ENCODE measurements at places on chromosomes 4 and X.
A peak's percentile ranks its signal among the peaks of the same experiment; 100 is the strongest.

GRCh38 chr4:72312032-72312650, 256.9 kb downstream of the ADAMTS3 start:
- DNase-seq: no peak

GRCh38 chr4:10020871-10021652, at the start of gene SLC2A9:
Gene SLC2A9 (minus strand): TSS chr4:10021497. CDS start chr4:10021429, 68 bp downstream.
- no peak for DNase-seq

GRCh38 chrX:47502316-47503125, 19.5 kb upstream of the ZNF41 start:
- no peak for DNase-seq

DNA sequence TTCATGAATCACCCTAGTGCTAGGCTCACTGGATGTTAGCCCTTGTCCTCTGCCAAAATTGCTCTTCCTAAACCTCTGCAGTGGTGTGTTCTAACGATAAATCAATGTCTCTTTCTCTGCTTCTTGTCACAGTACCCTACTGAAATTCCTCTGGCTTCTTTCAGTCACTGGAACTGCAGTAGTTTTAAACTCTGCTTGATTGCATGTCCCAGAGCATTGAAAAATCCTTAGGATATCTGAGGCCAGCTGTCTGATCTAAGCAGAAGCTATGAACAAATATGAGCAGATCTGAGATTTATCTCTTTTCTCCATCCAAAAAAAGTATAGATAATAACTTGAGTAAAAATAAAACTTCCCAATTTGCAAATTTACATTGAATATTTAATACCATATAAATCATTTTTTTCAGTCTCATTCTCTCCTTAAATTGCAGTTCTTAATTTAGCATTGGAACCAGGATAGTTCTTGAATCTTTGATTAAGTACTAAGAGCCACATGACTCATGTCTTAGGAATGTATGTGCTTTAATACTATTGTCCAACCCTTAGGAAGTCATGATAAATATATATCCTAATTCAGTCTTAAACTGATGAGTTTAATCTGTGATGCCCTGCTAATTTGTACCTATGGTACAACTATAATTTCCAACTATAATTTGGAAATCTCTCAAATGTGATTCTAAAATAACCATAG, 169.7 kb downstream of the PDHA2 start:
- DNase-seq: no peak

GRCh38 chr4:154293427-154293826, 198.2 kb downstream of the DCHS2 start:
- no peak for DNase-seq

DNA sequence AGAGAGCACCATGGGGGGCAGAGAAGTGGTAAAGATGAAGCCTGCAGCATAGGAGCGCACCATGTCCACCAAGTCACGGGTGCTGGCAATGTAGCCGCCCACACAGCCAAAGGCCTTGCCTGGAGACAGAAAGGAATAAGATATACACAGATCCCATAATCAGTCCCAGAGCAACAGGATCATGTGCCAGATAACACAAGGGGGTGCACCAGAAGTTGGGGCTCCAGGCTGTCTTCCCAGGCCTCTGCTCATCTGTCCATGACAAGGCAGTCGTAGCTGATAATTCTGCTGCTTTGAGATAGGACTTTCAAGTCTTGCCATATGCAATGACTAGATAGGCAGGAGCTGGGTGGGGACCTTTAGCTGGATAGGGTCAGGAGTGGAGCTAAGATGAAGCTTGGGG, 14.7 kb downstream of the APEX2 start:
- no peak for DNase-seq

DNA sequence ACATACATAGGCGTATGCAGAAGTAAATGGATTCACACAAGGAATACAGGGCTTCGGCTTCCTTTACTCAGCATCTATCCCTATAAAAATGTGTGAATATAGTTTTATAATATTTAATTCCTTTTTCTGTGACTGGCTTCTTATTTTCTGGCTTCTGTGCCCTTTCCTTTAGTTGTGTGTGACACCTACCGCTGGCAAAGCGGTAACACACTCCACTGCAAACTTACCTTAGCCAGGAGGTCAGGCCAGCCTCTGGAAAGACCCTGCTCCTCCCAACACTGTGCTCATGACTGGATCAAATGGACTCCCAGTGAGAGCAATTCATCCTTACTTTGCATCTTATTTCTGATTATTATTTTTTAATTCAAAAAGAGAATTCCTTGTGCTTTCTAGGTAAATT, 244.2 kb downstream of the ANK2 start:
- DNase-seq: no peak

GRCh38 chr4:181784881-181785280, 458.3 kb upstream of the TENM3 start:
- DNase-seq: no peak

GRCh38 chr4:12949719-12950490, 534.2 kb downstream of the RAB28 start:
- no peak for DNase-seq

GRCh38 chr4:13537011-13537831, 7.1 kb downstream of the NKX3-2 start:
- no peak for DNase-seq

DNA sequence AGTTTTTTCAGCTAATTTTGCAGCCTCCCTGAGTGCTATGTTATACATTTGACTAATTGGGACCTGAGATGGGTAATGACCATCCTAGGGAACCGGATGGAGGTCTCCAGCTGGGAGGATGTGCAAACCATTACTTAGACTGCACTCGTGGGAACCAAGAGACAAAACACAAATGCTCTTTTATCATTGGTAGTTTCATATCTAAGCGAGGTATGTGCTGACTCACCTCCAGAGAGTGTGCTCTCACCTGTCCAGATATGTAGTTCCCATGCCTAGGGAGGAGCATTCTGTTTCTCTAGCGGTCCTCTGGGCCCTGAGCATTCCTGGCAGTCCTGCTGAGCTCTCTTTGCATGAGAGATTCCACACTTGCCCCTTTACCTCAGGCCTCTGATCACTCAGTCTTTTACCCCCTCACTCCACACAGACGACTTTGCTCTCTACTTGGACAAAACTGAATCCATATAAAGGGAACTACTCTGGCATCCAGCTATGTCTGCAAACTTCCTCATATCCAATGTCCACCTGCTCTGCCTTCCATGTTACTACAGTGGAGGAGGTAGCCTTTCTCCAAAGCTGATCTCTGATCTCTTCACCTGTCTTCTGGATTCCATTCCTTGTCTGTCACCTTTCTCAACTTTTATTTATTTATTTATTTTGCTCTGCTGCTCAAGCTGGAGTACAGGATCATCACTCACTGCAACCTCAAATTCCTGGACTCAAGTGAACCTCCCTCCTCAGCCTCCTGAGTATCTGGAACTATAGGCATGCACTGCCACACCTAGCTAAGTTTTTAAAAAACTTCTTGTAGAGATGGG, 88.4 kb downstream of the LRP2BP start:
- no peak for DNase-seq

DNA sequence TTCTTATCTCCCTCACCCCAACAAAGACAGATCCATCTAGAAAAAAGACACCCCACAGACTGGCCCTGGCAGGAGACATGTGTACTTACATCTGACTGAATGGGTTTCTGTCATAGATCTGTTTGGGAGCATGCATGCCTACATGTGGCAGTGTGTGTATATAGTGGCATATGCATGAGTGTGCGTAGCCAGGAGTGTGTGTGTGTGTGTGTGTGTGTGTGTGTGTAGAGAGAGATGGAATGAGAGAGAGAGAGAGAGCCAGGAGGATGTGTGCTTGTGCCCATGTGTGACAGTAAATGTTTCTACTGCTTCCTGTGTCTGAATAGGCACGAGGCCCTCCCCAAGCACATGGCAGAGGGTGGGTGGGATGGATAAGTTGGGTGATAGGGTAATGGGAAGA, 37.1 kb downstream of the EFNB1 start:
- no peak for DNase-seq

GRCh38 chr4:37748485-37748884, 62.3 kb upstream of the RELL1 start:
- DNase-seq: no peak

DNA sequence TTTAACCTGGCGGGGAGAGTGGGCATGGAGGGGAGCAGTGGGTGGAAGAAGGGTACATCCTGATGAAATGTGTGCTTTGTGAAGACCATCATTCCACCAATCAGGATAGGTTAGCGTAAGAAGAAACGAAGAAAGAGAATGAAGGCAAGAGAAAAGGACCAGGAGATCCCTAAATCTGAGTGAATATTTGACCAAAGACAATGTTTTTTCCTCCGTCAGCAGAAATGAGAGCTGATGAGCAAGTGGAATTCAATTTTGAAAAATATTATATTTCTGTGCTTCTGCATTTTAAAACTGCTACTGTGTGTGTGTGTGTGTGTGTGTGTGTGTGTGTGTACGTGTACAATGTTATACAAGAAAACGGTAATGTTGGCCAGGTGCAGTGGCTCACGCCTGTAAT, 58.3 kb upstream of the NOCT start:
- DNase-seq: no peak

DNA sequence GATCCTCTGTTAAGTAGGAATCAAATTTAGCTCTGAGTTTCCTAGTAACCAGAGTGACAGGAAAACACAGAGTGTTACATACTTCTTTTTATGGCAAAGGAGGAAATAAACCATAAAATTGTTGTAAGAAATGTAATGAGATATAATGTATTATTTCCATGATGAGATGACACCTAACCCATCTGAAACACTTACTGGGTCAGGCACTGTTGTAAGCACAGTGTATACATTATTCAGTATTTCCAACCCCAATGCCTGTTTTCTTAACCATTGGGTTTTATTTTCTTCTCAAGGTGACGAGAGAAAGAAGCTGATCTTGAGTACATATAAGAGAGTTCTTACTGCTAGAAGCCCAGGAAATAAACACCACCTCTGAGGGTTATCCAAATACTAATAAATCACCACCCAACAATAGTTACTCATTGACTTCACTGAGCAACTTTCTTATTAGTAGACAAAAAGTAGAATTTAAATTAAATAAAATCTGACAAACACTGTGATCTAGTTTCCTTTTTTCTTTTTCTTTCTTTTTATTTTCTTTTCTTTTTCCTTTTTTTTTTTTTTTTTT, 4.2 kb upstream of the ENAM start:
- no peak for DNase-seq

DNA sequence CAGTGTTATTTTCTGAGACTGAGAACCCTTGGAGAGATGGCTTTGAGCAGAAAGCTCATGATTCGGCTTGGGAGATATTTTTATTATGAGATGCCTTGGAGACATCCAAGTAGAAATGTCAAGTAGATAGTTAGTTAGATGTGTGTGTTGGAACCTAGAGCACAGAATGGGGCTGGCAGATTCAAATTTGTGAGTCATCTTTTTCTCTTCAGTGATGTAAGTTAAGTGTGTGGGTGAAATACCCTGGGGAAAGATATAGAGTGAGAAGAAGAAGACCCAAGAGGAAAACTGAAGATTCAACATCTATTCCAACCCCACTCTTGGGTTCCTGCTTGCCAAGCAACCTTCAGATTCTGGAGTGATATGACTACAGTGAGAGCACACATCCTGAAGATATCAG, 580.8 kb upstream of the AMOT start:
- DNase-seq: no peak

DNA sequence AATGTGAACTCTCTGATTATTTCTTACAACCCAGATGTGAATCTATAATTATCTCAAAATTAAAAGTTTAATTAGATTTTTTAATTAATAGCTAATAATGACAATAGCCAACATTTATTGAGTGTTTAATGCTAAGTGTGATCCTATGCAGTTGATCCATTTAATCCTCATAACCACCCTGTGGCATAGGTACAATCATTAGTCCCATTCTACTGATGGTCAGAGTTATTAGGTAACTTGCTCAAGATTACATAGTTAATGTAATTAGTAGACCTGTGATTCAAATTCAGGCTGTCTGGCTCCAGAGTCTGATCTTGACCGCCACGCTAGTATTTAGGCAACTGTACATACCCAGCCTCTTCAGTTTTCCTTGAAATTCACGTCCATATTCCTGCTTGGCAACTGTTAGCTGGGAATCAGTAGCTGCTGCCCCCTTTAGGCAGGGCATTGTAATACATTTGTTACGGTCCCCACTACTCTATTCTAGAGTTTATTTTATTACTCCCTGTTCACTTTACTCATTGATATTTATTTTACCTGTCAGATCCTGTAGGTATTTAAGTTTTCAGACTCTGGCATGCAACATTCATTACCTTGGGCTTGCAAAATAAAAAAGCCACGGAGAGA, 20.6 kb upstream of the TEC start:
- no peak for DNase-seq

DNA sequence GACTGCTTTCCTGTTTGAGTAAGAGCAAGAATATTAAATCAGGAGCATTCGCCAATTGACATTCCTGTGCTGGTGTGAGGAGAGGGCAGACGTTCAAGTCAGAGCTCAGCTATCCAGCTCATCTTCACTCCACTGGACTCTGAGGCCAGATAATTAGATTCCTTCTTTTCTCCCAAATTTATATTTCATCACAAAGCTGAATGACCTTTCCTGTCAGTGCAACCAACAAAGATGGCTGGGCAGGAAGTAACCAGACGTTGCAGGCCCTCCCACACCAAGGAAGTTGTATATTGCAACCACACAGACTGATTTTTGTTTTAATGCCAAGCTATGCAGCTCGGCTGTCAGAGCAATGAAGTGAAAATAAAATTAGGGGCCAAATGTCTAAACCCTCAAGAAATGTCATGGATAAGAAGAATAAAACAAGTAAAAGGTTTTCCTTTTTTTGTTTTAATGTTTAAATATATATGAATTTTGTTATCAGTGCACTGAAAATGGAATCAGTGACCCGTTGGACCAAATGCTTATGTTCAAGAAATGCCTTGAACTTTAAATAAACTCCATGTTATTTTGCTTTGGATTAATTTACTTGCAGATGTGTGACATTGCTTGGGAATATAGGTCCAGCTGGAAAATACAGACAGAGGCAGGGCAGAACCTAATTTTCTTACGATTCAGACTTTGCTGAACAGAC, 578.9 kb upstream of the FAT1 start:
- DNase-seq: no peak

DNA sequence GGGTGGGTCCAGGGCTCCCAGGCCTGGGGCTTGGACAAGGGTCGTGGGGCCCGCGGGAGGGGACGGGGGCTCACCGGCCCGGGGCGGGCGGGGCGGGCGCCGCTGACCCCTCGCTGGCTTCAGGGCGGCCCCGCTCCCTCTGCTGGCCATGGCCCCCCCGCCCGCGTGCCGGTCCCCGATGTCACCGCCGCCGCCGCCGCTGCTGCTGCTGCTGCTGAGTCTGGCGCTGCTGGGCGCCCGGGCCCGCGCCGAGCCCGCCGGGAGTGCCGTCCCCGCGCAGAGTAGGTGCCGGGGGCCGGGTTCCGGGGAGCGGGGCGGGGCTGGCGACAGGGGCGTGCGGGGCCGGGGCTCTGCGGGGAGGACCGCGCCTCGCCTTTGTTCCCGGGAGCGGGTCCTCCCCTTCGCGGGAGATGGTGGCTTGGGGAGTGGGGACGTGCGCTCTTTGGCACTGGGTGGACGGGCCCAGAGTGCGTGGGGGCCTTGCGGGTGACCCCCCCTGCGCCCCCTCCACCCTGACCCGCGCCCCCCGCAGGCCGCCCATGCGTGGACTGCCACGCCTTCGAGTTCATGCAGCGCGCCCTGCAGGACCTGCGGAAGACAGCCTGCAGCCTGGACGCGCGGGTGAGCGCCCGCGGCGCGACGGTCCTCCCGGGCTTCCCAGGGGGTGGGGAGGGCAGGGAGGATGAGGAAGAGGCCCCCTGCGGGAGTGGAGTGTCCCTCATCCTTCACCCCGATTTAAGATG, 16.8 kb upstream of the NAT8L start:
- DNase-seq: peak; percentile 15

- DNase-seq: no peak
Observed at GRCh38 chr4:24630937-24631336, 46.6 kb upstream of the DHX15 start.

Measured in activated T-helper 1 cell treated with Interleukin-2 at 50 U/mL for 16 hours (primary cell).